ENCODE measurements at places on chromosomes 3 and 15.

GRCh38 chr3:136120373-136121348, 75.5 kb downstream of the MSL2 start:
- DNase-seq = no peak

- no peak for DNase-seq
Measured at GRCh38 chr3:70620367-70620766, 307.9 kb upstream of the MDFIC2 start.

DNA sequence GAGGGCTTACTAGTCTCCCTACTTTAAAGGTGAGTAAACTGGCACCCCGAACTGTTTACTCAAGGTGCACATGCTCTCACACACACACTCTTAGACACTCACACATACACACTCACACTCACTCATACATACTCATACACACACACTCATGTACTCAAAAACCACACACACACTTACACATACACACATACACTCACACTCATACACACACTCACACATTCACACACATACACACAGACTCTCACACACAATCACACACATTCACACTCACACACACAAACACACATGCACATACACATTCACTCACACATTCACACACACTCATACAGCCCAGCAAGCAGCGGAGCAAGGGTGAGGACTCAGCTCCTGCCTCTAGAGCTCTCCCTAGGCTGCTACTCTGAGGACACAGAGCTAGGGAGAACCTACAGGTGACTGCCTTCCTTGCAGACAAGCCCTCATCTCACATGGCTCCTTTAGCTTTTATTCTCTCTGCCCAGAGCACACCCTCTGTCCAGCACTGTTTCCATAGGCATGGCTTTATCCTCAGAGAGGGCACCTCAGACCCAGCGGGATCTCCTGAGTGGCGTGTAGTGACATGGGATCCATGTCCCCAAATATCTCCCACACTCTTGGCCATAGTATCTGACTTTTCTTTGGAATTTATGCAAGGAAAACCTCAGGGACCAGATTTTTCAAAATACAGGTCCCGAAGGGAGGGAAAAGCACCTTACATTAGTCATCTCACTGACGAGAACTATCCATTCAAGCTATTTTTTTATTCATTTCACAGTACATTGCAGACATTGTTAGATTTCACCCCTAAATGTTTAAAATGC, 26.2 kb upstream of the ATG7 start:
- no peak for DNase-seq

GRCh38 chr3:196662033-196662432, 22.5 kb downstream of the NRROS start:
- DNase-seq = no peak

DNA sequence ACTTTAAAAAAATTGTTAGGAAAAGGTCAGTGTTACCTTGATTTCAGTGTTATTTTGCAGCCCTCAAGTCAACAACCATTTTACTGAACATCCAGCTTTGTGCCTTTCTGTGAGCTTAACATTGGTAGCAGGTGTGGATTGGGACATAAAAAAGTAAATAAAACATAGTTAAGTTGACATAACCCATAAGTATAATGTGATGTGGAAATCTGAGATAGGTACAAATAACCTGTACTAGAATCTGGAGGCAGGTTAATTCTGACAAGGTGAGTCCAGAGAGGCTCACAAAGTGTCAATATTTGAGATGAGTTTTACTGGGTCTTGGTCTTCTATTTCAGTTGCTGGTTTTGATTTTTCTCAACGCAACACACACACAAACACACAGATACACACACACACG, 151.3 kb downstream of the LPP start:
- DNase-seq = no peak

DNA sequence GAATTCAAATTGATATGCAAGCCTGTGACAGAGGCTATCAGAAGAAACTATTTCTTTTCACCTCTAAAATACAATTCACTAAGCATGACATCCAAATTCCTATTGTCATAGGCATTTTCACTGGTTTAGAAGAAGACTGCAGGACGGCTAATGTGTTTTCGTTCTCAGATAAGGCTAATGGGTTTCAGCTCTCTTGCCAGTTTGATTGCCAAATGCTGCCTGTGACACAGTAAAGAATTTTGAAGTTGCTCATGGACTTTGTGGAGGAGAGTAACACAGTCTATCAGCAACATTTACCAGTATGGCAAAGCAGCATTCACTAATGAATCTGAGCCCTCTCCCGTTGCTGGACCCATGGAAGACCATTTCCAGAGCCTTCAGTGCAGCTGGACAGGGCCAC, 948.1 kb downstream of the FHIT start:
- no peak for DNase-seq

DNA sequence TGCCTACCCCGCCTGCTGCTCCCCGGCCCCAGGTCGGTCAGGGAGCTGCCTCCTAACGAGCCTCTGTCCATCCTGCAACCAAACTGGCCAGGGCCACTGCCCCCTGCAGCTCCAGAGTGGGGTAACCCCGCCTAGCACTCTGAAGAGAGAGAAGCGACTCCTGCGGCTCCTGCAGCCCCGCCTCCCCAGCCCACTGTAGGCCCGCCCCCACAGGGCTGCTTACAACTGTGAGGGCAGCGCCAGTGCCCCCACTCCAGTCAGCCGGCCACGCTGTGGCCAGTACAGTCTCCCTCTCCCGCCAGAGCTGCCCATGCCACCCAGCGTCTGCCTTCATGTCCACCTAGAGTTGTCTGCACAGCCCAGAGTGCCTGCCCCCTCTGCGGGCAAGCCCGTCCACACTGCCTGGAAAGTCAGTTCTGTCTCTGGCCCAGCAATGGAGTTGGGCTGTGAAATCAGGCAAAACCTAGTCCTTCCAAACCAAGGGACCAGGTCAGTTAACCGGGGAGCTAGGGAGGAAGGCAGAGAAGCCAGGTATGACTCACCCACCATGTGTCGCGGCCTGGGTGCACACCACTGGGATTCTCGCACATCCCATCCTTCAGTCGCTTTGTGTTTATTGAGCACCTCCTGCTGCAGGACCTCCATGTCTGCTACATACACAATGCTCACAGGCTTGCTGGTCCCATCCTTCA, 2.4 kb downstream of the UCN2 start:
- peak; percentile 88 for DNase-seq

DNA sequence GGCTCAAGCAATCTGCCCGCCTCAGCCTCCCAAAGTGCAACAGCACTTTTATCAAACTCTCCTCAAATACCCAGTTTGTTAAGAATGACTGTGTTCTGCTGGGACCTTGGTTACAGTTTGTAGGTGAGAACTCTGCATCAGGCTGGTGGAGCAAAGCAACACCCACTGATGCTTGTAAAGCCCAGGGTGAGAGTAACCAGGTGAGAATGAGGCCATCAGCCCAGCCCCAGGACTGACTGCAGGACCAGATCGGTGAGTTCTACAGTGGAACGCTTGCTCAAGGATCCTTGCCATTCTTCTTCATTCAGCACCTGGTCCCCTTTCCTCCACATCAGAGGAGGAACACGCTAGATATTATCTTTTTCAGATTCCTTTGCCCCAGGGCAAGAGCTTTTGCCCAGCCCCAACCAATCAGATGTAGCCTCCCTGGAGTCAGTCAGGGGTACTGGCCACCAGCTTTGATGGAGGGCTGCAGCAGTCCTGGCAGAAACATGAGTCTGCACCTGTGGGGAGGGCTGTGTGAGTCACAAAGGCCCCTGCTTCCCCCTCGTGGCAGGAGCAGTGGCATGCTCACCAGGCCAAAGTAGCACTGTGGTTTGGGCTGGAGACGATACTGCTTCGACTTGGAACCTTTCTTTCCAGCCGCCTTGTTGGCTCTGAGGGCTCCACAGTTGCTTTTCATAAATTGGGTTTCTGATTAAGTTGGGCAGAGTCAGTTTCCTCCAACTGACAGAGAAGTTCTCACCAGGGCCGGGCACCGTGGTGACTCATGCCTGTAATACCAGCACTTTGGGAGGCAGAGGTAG, 3.5 kb upstream of the SHISA5 start:
- DNase-seq = no peak

GRCh38 chr15:77966540-77967234, 110.8 kb downstream of the TBC1D2B start:
- peak; percentile 74 for DNase-seq

- no peak for DNase-seq
Measured at GRCh38 chr15:89631902-89632264, 23.4 kb downstream of the KIF7 start.

GRCh38 chr3:111714305-111714704, 119.2 kb upstream of the ZBED2 start:
- DNase-seq = no peak

DNA sequence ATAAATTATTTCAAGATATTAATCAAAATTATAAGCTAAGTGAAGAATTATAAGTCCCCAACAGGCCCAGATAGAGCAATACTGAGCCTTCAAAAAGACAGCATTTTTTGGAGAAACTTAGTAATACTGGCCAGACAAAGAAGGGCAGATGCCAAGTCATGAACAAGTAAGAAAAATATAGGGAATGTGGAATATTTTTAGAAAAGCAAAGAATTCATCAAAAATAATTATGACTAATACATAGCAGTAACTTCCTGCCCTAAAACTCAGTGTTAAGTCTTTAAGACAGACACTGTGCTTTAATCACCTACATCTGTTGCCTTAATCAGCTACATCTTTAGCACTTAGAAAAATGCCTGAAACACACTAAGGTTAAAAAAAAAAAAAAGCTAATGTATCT, 31.2 kb downstream of the DPH6 start:
- DNase-seq = no peak

- no peak for DNase-seq
Measured at GRCh38 chr15:78034495-78035191, 42.9 kb downstream of the TBC1D2B start.

DNA sequence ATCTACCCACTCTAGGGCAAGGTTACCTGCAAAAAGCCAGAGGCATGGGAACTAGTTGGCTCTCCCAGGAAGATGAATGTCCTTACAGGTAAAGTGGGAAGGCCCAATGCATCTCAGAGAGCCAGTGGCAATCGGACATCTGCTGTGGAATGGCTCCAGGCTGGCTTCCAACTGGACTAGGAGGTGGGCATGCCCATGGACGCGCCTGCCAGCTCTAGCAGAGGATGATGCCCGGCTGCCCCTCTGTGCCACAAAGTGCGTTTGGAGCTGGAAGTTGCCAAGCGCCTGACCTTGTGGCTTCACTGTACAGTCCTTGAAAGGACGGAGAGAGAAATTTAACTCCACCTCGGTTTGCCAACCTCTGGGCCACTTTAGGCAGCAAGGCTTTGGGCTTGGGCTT, 84.4 kb downstream of the NR2F2 start:
- no peak for DNase-seq

DNA sequence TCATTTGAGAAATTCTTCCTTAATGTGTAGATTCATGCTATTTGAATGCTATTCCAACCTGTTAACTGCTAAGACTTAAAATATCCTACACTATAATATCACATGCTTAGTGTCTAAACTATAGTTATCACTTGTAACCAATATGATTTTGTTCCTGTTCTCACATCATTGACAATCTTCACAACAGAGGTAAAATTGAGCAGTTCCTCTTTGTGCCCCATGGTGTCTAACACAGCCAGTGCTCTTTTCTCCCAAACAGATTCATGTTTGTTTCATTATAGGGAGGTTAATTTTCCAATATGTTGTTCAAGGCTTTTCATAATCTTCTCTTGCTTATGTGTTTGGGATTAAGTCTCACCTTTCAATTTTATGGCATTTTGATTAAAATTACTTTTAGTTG, 591.1 kb downstream of the ZPLD1 start:
- DNase-seq = no peak

DNA sequence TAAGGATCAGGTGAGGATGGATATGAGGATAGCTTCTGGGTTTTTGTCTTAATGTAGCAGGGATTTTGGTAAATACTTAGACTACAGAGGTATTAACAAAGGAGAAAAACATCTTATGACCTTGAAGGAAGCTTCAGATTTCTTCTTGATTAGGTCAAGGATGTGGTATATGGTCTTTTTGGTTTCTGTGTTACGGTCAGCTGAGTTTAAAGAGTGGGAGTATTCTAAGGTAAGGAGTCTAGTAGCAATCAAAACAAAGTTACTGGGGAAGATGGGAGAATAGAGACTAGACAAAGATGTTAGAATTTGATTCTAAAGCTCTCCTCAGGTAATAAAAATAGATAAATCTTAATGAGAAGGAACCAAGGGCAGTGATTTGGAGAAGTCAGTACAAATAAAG, 6.2 kb downstream of the HMG20A start:
- DNase-seq = no peak

- no peak for DNase-seq
Measured at GRCh38 chr15:65051266-65051665, 6.1 kb downstream of the SLC51B start.

DNA sequence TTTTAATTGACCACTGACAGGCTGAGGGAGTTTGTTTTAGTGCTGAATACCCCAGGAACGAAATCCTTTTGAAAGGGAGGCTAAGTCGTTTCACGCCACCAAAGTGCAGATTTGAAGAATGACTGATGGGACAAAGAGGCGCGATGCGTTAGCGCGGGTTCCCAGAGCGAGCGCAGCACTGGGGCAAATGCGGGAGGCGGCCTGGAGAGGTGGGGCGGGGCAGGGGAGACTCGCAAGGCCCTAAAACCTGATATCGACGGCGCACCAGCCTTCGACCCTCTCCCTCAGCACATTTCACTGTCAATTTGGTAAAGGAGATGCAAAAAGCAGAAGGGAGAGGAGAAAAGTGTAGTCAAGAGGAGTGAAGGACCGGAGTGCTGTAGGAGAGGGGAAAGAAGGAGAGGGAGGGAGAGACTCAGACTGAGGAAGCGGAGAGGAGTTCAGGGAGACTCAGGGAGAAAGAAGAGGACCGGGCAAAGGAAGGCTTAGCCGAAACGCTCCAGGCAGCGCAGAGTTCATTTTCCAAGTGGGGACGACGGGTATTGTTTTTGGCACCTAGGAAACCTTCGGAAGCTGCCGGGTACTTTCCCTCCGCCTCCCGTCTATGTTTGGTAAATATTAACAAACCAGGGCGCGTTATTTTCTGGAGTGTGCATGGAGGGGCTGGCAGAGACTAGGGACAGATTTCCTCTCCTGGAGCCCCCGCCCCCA, 3.8 kb upstream of the FOXB1 start:
- DNase-seq = no peak

DNA sequence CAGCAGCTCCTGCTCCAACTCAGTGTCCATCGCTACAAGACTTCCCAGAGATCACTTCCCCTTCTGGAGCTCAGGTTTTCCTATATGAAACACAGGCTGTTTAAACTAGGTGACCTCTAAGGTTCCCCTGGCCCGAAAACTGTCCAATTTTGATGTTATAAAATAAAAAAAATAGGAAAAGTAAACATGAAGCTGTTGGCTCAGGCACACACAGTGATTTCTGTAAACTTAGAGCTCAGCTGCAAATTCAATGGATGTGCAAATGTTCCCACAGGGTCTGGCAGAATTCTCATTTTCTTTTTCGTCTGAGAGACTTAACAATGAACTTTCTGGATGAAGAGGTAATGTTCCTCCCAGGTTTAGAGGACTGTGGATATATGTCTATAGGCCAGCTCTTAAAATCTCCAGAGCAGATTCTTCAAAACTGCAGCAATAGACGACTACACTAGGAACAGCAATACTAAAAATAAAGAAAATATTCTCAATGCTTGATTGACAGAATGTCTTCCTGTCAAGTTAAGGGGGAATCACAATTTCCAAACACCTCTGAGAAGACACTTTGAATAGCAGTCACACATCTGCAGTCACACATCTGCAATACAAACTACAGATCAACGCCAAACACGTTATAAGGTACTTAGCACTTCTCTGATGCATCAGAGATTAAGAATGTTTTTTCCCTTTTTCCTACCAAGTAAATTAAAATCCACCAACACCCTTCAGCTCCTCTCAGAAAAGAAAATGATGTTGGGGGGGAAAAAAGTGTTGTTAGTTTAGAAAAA, 2.8 kb downstream of the NUP210 start:
- no peak for DNase-seq

GRCh38 chr3:557972-558371, 361.4 kb downstream of the CHL1 start:
- no peak for DNase-seq
